ENCODE measurements at places on chromosomes 16 and 17.

- no peak for DNase-seq
Measured at GRCh38 chr16:74320707-74321106, 24.1 kb downstream of the PSMD7 start.

GRCh38 chr17:39753514-39754160 is 15.9 kb downstream of the GRB7 start:
- DNase-seq: peak; percentile 63

GRCh38 chr16:6949240-6949639 is 383.4 kb upstream of the RBFOX1 start:
- DNase-seq: no peak

DNA sequence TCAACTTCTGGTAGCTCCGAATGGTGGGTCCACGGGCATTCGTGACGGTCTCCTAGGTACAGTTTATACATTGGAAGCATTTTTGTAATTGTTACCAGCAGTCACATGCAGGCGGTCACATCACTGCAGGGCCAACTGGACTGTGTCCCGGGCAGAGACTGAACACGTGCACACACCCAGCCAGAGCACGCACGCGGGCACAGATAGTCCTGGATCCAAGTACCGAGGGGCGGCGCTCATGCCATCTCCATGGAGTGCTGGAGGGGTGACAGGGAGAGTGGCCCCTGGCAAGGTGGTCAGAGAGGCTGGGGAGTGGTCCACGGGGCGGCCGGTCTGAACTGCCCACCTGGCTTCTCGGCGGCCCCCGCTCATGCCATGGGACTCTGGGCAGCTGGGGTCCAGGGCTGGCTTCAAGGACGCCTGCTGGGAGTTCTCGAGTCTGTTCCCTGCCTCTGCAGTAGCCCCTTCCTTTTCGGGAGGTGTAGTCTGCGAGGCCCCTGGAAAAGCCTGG is 34.2 kb downstream of the BAIAP2 start:
- no peak for DNase-seq

GRCh38 chr17:27355419-27355818 is 61.5 kb downstream of the WSB1 start:
- no peak for DNase-seq

- DNase-seq: no peak
Measured at GRCh38 chr16:5505091-5505887, 407.7 kb upstream of the EEF2KMT start.

DNA sequence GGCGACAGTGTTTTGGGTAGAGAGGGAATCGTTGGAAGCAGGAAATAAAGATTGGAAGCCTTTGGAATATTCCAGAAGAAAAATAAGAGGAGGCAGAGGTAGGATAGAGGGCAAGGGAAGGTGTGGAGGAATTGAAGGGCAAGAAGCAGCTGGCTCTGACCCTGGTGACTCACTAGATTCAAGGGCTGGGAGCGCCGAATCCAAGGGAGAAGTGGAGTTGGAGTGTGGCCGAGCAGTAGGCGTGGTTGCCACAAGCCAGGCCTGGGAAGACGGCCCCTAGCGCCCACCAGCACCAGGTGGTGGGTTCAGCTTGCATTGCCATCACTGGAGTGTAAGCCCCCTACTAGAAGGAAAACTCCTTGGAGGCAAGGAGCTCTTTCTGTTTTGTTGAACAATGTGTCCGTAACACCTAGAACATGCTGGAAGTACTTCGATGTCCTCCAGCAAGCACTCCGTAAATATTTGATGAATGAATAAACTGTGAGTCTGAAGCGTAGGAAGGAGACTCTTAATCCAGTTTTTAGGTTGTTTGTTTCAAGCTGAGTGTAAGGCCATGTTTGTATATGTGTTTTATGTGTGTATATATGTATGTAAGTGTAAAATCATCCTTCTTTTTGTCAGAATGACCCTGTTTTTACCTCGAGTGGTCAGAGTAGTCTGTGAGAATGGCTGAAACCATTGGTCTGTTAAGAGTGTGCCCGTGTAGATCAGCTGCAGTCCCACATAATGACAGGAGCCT is 139.5 kb downstream of the CMIP start:
- no peak for DNase-seq

DNA sequence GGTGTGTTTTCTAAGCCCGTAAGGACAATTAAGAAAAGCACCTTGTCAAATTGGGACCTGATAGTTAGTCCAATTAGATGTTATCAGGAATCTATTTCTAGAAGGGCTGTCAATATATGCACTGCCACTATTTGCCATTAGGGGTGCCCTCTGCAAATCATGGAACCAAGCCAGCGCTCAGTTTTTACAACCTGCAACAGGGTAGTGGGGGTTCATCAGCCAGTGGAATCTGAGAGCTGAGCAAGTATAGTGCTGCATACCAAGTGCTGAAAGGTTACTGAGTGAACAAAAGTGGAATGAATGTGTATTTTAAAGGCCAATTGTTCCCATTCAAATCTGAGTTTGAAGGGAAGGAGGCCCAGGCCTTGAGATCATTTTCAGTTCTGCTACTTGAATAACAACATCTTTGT is 10.4 kb downstream of the PRR11 start:
- peak; percentile 6 for DNase-seq

- no peak for DNase-seq
Measured at GRCh38 chr17:4748686-4749085, 9.0 kb upstream of the CXCL16 start.

DNA sequence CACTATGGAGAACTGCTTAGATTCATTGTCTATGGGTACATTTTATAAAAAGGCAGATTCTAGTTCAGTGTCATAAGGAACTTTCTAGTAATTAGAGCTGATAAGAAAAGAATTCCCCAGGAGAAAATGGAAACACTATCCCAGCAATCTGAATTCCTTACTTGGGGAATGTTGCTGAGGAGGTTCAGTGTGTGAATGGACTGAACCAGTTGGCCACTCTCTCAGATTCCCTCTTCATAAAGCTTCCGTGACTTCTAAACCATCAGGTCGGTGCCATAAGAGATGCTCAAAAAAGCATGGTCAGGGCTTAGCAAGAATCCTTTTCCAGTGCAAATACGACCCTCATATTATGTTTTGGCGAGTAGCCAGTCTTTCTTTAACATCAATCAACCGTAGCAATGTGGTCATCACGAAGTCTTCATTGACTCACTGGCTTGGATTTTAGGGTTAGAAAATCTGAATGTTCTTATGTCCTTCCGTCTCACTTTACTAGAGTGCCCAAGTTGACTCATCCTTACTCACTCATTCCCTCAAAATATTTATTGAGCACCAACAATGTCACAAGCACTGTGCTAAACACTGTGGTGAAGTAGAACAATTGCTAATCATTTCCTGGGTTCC is 102.7 kb upstream of the HLF start:
- DNase-seq: no peak

DNA sequence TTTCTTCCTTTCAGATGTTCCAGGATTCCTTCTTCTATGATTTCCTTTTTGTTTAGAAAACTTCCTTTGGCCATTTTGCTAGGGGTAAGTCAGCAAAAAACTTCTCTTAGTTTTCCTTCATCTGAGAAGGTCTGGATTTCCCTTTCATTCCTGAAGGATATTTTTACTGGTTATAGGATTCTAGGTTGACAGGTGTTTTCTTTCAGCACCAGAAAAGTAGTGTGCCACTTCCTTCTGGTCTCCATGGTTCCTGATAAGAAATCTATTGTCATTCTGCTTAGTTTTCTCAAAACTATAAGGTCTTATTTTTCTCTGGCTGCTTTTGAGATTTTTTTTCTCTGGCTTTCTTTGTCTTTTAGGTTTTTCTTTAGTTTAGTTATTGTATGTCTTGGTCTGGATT is 27.6 kb downstream of the MPRIP start:
- DNase-seq: no peak

GRCh38 chr17:49578952-49579500 is 3.4 kb downstream of the NXPH3 start:
- DNase-seq: no peak

- peak; percentile 26 for DNase-seq
Measured at GRCh38 chr17:45948881-45949624, 50.0 kb upstream of the STH start.

GRCh38 chr17:76238847-76239537 is 1.3 kb downstream of the RNF157 start:
- DNase-seq: no peak

DNA sequence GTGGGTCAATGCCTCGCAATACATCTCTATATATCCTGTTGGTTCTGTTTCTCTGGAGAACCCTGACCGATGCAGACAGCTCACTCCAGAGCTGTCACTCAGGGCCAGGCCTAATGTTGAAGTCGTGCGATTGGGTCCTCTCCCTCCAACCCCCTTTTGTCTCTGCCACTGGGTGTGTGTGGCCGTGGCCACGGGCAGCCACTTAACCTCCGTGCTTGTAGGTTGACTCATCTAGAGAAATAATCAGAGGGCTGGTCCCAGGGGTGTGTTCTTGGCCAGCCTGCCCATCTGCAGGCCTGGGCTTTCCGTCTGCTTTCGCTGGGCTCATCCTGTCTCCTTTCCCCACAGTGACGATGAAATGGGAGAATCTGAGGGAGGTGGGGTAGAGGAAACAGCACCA is 7.4 kb downstream of the ADAD2 start:
- no peak for DNase-seq
